ENCODE measurements at places on chromosomes 12 and 14. TPM values are rescaled to one million over a fixed set of nuclear protein-coding genes. Genes with fewer than 3 reads are reported as not detected.

Gene FOXN3
- 73.2 TPM for polyA plus RNA-seq

Gene EMC9
- polyA plus RNA-seq = 19.8 TPM

Gene SYT1
- 1.7 TPM for polyA plus RNA-seq

Gene KRT83
- not detected for polyA plus RNA-seq

Gene PTPN21
- polyA plus RNA-seq = 70.6 TPM

GRCh38 chr14:59274991-59275391 is 86.5 kb downstream of the DAAM1 start:
- DNase-seq = no peak

DNA sequence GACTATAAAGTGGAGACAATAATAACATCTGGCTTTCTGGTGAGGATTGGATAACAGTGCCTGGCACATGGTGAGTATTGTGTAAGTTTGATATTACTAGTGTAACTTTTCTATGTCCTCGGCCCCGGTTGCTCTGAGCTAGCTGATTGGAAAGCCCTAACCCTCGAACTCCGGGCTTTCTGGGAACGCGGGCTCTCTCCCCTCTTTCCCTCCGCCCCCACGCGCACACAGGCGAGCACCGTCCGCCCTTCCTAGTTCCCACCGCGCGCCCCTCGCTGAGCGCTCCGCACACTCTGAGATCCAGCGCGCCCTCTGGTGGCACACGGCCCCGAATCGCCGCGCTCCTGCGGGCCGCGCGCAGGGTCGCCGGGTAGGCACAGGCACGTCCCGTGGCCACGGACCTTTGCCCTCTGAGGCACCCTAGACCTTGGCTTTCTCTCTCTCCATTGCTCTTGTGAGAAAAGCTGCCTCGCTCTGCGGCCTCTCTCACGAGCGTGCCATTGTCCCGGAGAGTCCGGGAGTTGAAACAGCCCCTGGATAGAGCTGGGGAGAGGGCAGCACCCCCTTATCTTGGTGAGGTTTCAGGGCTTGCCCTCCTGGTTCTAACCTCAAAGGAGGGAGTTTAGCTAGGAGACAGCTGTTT is 23.2 kb upstream of the ESRRB start:
- DNase-seq = peak; percentile 84

DNA sequence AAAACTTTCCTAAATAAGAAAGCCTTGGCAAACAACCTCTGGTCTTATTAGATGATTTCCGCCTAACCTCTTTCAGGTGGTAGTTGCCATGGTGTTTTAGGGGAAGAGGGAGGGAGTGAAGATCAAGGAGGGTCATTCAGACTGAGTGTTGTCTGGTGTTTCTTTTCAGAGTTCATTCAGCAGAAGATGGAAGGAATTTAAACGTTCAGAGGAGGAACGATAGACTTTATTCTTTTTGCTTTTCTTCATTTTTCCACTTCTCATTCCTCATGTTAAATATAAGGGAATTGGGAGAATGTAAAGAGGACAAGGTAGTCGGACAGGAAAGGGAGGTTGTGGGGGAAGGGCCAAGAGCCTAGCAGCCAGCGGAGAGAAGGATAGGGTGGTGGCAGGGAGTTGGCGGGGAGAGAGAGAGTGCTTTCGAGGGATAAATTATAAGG is 17.4 kb upstream of the SALL2 start:
- no peak for DNase-seq

GRCh38 chr14:89911010-89911919 is 43.3 kb downstream of the EFCAB11 start:
- no peak for DNase-seq

DNA sequence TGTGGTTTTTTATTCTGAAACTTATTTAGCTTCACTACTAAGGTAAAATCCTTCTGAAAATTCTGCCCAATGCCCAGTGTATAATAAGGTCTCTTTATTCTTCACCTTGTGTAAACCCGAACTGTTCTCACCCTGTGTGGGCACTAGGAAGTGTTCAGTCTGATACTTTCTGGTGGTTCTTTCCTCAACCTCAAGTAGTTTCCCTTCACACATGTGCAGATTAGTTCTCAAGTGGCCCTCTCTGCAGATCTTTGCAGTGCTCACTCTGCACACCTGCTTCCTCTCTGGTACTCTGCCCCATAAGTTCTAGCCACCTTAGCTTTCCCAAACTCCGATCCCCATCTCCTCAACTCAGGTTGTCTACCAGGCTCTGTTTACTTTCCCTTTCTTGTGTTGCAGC is 61.6 kb downstream of the RAD51B start:
- DNase-seq = no peak

GRCh38 chr12:41212625-41213024 is 24.5 kb downstream of the PDZRN4 start:
- no peak for DNase-seq

- peak; percentile 60 for DNase-seq
Measured at GRCh38 chr14:49970474-49971147, 77.7 kb downstream of the ARF6 start.

Measured in muscle of back (tissue), 13 donors.